Erythroblast (primary cell): ENCODE measurements at places on chromosomes 4 and X.

DNA sequence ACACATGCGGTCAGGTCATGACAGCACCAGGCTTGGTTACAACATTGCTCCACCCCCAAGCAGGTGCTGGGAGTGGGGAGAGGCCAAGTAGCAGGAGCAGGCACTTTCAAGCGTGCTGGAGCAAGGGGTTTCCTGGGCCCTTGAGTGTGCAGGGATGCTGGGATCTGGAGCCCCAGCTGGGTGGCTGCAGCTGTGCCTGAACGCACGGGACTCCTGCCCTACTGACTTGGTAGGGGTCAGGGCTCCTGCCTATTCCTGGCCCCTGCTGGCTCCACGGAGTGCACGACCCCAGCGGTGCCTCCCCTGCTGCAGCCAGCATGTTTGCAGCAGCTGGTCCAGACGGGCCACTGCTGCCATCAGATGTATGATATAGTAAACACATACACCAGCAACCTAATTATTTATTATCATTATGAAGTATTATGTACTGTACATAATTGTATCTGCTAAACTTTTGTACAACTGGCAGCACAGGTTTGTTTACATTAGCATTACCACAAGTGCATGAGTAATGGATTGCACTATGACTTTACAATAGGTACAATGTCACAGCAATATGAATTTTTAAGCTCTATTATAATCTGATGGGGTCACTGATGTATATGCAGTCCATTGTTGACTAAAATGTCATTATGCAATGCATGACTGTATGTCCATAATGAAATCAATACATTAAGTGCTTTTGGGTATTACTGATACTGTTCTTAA is 620.6 kb downstream of the RAPGEF2 start:
- DNase-seq: no peak

DNA sequence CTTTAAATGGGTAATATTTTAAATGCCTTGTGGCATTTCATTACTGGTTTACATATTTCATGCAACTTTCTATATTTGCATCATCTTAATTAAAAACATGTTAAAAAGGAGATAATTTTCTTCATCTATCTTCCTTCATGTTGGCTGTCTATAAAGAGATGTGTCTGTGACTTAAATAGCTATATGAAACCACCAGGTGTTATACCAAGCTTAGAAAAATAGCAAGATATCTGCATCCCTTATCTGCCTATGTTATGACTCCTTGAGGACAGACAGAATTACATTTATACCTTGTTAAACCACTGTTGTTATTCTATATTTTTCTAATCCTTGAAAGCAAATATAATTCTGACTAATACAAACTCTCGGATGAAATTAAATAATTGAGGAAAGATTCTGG is 763.8 kb upstream of the GALNTL6 start:
- DNase-seq: no peak

DNA sequence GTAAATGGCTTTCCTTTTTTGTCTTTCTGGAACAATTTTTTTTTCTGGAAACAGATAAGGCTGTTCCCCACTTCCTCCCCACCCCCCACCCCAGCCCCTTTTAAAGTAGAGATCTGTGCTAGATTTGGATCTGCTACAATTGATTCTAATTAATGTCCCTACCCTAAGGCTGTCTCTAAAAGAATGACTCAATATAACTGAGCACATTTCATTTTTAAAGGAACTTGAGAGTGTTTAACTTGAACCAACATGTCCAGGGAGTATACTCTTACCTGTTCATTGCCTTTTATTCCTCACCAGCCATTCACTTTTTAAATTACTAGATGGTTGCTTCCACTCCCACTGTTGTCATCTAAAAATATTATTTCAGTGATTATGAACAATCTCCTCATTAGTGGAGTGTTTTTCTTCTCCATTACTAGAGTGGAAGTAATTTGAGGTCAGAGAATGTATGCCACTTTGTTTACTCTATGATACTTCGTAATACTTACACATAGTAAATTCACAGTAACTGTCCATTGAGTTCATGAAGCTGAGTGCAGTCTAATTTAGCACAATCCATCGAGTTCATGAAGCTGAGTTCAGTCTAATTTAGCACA is 14.1 kb upstream of the CNOT6L start:
- no peak for DNase-seq

DNA sequence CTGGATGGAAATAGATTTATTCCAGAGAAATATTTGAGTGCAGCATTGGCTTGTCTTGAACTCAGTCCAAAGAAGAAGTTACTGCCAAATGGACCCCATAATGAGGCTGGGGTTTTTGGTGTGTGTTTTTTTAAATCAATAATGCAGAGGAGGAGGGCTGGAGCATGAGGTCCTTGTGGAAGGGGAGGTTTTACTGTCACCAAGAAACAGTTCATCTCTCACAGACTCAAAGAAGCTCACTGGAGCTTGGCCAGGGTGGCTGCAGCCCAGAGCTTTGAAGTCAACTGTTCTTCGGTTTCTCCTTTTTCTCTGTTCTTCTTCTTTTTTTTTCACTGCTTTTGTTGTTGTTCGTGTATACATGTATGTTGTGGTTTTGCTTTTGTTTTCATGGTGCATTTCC is 377.7 kb downstream of the FBXW7 start:
- no peak for DNase-seq

- no peak for DNase-seq
Observed at GRCh38 chrX:40437348-40437747, 143.4 kb upstream of the ATP6AP2 start.

- DNase-seq: peak; percentile 74
Observed at GRCh38 chr4:153025406-153025805, 89.3 kb downstream of the FHDC1 start.

GRCh38 chr4:61675464-61675863 is 475.3 kb downstream of the ADGRL3 start:
- DNase-seq: no peak

DNA sequence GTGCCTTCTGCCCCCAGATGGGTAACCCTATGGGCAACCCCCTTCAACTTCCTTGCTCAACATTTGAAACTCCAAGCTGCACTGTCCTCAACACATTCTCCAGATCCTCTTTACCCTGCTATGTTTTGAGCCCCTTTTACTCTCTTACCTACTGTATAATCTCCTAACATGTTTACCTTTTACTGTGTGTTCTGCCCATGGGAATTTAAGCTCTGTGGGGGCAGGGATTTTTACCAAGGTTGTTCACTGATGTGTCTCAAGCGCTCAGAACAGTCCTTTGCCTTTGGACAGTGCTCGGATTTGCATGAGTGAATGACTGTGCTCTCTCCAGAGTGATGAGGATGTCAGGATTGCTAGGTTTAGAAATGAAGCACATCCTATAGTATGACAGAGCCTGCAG is 53.2 kb downstream of the SORBS2 start:
- no peak for DNase-seq

- no peak for DNase-seq
Observed at GRCh38 chr4:17763416-17763815, 18.0 kb downstream of the FAM184B start.
